ENCODE measurements at places on chromosomes 11 and 22. TPM values are rescaled to one million over a fixed set of nuclear protein-coding genes. Genes with fewer than 3 reads are reported as not detected.

GRCh38 chr22:48459259-48459658, 1368.4 kb downstream of the BRD1 start:
- no peak for DNase-seq

GRCh38 chr22:42596863-42597530, 17.7 kb downstream of the POLDIP3 start:
- DNase-seq = no peak

- no peak for DNase-seq
Observed at GRCh38 chr11:63883791-63884190, 33.2 kb downstream of the RCOR2 start.

DNA sequence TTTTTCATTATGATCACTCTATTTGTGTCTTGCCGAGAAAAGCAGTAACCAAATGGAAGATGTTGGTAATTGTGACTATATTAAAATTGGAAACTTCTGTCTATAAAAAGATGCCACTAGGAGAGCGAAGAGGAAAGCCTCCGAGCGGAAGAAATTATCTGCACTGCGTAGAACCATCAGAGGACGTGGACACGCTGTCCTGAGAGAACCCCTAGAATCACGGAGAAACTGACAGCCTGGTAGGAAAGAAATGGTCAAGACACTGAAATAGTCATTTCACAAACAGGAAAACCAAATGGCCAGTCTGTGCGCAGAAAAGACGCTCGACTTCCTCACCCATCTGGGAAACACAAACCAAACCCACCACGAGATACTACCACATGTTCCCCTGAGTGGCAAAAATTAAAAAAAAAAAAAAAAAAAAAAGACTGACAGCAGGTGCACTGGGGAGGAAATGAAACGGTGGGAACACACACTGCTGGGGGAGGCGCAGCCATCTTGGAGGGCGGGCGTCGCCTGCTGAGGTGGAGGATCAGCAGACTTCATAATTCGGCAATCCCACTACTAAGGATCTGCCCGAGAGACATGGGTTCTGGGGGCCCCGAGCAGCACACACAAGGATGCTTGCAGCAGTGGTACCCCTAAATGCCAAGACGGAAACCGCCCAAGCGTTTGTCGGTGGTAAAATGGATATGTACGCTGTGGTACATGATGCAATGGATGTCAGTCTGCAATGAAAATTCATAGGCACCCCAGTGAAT, 21.3 kb downstream of the IFITM10 start:
- no peak for DNase-seq

DNA sequence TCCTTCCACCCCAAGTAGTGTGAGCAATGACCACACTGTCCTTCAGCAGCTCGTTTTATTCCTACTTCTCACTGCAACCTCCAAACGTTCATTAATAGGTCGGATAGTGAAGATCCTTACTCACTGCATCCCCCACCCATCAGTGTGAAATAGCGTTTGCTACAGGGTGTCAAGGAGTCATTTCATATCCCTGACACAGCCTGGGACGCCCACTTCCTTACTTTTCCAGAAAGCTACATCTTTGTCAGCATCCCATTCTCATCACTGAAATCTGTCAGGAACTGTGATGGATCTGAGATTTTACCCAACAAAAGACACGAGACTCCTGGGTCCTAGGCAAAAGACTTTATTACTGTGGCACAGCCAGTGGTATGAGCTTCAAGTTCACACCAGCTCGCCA, 592.4 kb downstream of the NTM start:
- no peak for DNase-seq

- no peak for DNase-seq
Observed at GRCh38 chr11:69344570-69345145, 50.7 kb downstream of the MYEOV start.

GRCh38 chr11:119380827-119381180, 686 bp downstream of the USP2 start:
- DNase-seq = no peak

DNA sequence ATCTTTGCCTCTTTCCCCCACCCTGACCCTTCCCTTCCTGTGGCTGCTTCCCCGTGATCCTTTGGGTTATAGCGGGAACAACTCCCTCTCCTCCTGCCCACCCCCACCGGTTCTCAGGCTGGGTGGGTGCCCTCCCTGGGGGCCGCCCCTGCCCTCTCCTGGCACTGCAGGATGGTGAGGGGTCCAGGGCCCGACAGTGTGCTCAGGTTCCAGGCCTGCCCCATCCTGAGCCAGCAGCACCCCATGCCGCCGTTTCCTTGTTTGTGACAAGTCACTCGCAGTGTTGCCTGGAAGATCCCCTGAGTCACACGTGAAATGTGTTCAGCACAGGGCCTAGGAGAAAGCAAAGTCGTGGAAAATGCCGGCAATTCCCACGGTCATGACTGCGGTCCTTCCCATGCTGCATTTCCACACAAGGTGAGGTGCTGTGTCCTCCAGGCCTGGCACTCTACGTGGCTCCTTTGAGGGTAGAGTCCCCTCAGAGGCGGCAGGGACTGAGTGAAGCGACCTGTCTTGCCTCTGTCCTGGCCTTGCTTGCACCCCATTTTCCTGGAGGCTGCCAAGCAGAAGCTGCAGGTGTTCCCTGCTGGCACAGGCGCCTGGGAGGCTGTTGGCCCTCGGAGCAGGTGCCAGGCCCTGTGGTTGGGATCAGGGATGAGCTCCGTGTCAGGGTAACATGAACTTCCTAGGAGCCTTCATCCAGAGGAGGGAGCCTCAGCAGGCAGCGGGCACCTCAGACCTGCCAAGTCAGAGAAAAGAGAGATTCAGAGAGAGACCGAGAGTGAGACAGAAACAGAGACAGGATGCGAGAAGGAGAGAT, 80.5 kb upstream of the LINC01488 start:
- DNase-seq = no peak

CHST1 gene
- 15.1 TPM for polyA plus RNA-seq

TAGLN gene
- polyA plus RNA-seq = 170 TPM

POU2AF3 gene
- polyA plus RNA-seq = 9.2 TPM

NXPE1 gene
- 0.13 TPM for polyA plus RNA-seq

APOL3 gene
- polyA plus RNA-seq = 12.7 TPM

SERPING1 gene
- polyA plus RNA-seq = 170 TPM

KDM2A gene
- polyA plus RNA-seq = 66.4 TPM

TBX10 gene
- polyA plus RNA-seq = 0.22 TPM

CSF2RB gene
- 2.9 TPM for polyA plus RNA-seq
